ENCODE measurements at places on chromosomes 7 and 10.
A peak's percentile ranks its signal among the peaks of the same experiment; 100 is the strongest.

- no peaks in the 10 kb centered on the region for H3K27me3 ChIP-seq
- peaks cover 10% of the 10 kb centered on the region for H3K4me1 ChIP-seq
- no peak overlapping the region for H3K4me3 ChIP-seq
- DNase-seq = no peak
- no peaks in the 10 kb centered on the region for H3K36me3 ChIP-seq
Measured at GRCh38 chr7:106375499-106375898, 90.7 kb upstream of the NAMPT start.

DNA sequence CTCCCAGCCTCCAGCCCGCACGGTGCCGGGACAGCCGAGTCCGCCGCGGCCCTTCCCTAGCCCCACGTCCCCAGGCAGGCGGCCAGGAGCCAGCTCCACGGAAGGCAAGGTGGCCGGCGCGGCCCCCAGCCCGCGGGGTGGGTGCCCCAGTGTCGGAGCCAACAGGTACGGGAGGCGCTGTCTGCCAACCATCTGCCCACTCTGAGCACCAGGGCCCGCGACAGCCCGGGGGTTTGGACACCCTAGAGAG, 75.8 kb downstream of the CALN1 start:
- H3K36me3 ChIP-seq = no peaks in the 10 kb centered on the region
- H3K27me3 ChIP-seq = peaks cover 47% of the 10 kb centered on the region
- H3K4me1 ChIP-seq = no peaks in the 10 kb centered on the region
- no peak for DNase-seq

DNA sequence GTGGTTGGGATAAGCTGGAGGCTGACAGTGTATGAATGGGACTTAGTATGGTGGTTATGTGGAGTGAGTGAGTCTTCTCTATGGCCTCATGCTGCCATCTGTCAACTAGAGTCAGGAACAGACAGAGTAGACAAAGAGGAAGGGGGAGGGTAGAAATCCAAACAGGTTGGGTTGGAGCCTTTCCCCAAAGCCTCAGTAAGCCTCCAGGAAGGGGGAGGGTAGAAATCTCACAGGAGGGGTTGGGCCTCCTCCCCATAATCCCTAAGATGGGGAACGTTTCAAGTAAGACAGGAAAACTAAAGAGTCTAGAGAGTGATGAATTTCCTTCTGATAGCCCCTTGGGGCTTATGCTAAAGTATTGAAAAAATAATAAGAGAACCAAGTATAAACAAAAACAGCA, 2.0 kb upstream of the AKR1B15 start:
- no peak for DNase-seq
- H3K4me1 ChIP-seq = no peaks in the 10 kb centered on the region
- no peak overlapping the region for H3K27ac ChIP-seq
- H3K36me3 ChIP-seq = no peaks in the 10 kb centered on the region
- no peak overlapping the region for H3K4me3 ChIP-seq
- H3K27me3 ChIP-seq = no peaks in the 10 kb centered on the region

DNA sequence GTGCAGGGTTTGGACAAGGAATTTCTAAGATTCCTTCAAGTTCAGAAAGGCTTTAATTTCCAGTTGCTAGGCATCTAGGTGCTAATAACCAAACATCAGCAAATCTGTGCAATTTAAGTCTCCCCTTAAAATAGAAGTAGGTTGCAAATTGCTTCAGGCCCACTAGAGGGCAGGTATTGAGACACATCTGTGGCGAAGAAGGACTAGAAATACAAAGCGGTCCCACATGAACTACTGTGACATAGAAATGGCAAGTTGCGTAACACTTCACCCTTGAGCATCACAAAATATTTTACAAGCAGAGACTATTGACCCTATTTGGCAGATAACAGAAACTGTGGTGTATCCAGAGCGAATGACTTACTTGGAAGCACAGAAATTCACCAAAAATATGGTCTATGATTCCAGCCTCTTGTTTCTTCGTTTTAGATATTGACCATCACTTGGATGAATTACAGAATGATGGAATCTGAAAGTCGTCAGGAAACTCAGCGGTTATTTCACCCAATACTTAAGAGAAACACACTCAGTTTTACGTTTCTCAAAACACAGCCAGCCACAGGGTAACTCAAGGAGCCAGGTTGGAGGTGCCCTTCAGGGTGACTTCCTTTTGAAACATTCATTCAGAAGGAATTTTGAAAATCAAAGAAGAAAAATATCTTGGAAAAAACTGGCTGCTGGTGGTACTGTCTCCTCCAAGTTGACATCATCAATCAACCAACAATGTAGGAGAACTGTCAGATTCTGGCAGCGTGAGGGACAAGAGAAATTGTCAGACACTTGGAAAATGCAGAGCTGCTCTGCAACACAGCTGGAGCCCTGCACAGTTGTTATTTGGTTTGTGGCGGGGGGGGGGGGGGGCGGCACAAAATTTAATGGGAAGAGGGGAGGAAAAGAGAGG, 256.3 kb upstream of the MINDY3 start:
- no peak overlapping the region for H3K27ac ChIP-seq
- peak; percentile 2 for DNase-seq

DNA sequence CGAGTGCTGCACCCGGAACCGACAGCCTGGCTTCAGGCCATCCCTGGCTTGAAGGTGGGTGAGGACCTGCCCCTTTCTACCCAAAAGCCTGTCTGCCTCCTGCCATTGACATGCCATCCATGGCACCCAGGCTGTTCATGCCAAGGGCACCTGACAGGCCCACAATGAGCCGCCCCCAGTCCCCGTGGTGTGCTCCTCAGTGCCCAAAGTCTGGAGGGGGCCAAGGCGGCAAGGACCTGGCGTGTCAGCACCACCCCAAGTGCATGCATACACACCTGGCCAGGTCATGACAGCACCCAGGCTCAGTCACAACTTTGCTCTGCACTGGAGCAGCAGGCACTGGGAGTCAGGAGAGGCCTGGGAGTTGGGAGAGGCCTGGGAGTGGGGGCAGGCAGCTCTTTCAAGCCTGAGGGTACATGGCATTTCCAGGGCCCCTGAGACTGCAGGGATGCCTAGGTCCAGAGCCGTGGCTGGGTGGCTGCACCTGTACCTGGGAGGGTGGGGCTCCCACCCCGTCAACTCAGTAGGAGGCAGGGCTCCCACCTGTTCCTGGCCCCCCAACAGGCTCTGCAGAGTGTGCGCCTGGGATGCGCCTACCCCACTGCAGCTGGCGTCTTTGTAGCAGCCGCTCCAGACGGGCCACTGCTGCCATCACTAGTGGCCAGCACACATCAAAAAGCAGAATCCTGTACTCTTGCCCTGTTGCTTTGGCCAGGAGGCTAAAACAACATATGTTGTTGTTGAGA, 71.7 kb downstream of the ZNF467 start:
- no peaks in the 10 kb centered on the region for H3K27me3 ChIP-seq
- H3K36me3 ChIP-seq = no peaks in the 10 kb centered on the region
- no peak overlapping the region for H3K4me3 ChIP-seq
- no peak overlapping the region for H3K27ac ChIP-seq

DNA sequence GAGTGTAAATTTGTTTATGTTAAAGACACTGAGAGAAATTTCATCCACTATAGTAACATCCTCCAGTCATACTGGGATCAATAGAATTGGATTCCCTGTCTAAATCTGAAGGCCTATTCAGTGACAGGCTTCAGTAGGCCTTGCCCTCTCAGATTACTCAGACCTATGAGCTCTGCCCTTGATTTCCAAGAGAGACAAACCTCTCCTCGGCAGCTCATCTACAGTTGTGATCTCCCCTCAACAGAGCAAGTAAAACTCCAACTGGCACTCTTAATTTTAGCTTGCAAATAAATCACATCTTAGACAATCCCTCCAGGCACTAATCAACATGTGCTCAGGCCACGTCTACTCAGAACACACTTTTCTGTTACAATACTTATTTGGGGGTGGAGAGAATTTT, 1191.4 kb upstream of the PHF14 start:
- DNase-seq = no peak
- H3K36me3 ChIP-seq = no peaks in the 10 kb centered on the region
- H3K27me3 ChIP-seq = no peaks in the 10 kb centered on the region
- no peaks in the 10 kb centered on the region for H3K4me1 ChIP-seq
- H3K4me3 ChIP-seq = no peak overlapping the region

- no peak for DNase-seq
- H3K4me1 ChIP-seq = no peaks in the 10 kb centered on the region
- H3K4me3 ChIP-seq = no peak overlapping the region
- no peak overlapping the region for H3K27ac ChIP-seq
- H3K36me3 ChIP-seq = no peaks in the 10 kb centered on the region
Measured at GRCh38 chr10:44335330-44336021, 49.4 kb downstream of the CXCL12 start.

DNA sequence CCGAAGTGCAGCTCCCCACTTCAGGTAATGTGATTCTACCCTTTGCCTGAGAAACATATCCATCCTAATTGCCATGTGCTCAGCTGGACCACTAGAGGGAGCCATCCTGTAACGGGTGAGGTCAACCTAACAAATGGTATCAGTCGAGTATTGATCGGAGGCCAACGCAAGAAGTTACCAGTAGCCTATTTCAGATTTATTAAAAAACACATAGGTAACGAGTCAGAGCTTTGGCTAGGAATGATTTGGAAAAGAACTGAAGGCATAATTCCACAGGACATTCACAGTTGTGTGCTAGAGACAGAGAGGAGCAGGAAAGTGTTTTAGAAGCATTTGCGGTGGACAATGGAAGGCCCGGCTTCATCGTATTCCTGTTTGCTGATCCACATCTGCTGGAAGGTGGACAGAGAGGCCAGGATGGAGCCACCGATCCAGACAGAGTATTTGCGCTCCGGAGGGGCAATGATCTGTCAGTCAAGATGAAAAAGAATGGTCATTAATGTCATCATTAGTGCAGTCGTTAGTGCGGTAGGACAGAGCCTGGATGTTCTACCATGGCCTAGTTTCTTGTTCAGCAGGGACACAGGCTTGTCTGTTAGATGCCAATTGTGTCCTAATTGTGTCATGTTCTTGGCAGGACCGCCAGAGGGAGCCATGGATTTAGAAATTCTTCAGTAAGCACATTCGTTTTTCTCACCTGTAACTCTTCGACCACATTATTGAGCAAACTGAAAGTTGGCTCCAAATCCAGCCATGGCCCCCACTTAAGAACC, 17.5 kb downstream of the ACTA2 start:
- H3K27me3 ChIP-seq = no peaks in the 10 kb centered on the region
- H3K27ac ChIP-seq = peak overlapping the region; percentile 0
- H3K4me3 ChIP-seq = no peak overlapping the region
